ENCODE measurements at places on chromosomes 4 and X.

- DNase-seq = no peak
Observed at GRCh38 chr4:89645482-89645881, 191.5 kb downstream of the SNCA start.

GRCh38 chr4:26930964-26931363 is 70.3 kb downstream of the STIM2 start:
- no peak for DNase-seq

DNA sequence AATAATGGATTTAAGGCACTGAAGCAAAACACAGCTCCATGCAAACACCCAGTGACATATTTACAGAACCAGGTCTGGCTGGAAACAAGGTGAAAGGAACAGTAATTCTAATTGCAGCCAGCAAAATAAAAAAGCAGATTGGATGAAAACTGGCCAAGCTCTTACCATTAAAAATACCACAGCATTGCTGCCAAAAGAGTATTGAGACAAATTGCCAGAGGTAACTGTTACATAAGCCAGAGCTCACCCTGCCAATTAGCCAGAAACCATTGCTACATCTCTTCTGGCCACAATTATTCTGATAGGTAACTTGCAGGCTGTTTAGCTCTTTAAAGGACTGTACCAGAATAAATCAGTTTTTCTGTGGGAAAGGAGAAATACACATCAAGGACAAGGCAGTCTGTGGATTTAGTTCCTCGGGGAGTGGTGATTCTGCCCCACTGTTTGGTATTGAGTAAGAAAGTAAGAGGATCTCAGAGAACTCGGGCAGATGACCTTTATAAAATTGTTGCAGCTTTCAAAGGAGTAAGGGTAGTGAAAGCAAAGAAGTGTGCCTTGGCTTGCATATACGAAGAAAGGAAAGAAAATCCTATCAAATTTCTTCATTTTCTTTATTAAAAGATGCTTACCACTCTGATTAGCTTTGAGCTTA is 369.5 kb downstream of the PPP3CA start:
- DNase-seq = no peak

- DNase-seq = no peak
Observed at GRCh38 chr4:38278255-38278654, 318.1 kb downstream of the PTTG2 start.

DNA sequence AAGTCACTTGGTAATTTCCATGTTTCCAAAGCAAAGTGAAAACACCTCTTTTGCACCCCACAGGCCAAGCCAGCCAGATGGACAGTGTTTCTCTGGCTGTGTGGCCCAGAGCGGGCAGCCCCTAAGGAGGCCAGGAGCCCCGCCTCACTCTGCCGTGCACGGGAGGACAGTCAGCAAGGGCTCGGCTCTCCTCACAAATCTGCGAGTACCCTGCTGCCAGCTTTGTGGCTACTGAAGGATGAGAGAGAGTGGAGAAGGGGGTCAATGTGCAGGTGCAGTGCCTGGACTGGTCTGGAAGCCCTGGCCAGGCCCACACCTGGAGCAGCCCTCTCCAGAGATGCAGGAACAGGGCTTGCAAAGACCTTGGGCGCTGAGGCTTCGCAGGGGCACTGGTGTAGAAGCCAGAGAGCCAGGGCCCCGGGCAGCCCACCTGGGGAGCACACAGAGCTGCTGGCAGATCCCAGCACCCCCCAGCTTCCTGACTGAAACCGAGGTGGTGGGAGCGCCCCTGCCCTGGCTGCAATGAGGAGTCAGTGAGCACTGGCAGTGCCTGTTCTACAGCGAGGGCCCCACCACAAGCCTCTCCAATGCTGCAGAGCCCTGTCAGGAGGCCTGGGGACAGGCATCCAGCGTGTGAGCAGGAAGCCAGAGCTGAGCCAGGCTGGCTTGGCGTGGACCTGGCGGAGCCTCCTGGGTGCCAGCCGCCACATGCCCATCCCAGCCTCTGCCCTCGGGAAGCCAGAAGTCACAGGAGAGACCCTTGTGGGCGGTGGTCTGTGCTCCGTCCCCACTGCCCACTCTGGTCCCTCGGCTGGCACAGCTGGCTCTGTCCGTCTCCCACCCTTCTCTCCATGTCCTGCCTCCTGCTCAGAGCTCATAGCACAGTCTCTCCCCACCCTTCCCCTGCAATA is 3.9 kb downstream of the SPON2 start:
- no peak for DNase-seq

DNA sequence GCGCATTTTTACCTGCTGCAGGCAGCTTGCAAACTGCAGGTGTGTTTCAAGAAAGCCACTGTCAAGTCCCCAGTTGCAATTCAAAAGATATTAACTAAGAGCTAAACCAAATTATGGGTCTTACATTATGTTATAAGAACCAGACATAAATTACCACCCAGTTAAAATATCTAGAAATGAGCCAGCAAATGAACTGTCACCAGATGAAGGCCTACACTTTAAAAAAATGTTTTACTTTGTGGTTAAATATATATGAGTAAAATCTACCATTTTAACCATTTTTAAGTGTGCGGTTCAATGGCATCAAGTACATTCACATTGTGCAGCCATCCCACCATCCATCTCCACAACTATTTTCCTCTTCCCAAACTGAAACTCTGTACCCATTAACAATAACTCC is 32.0 kb upstream of the TMEM131L start:
- DNase-seq = no peak

DNA sequence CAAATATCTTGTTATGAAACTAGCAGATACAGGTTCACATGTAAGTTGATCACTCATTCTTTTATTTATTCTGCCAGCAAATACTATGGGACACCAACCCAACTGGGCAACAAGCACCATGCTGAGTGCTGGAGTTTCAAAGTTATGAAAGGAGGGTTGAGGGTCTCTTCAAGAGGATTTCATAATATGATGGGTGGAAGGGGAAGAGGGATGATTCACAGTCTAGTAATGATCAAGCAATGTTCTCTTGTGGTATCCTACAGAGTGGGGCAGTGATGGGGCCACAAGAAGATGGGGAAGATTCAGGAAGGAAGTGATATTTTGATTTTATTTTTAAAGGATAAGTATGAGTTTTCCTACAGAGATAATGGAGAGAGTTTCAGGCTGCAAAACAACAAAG is 46.2 kb upstream of the TXK start:
- no peak for DNase-seq

DNA sequence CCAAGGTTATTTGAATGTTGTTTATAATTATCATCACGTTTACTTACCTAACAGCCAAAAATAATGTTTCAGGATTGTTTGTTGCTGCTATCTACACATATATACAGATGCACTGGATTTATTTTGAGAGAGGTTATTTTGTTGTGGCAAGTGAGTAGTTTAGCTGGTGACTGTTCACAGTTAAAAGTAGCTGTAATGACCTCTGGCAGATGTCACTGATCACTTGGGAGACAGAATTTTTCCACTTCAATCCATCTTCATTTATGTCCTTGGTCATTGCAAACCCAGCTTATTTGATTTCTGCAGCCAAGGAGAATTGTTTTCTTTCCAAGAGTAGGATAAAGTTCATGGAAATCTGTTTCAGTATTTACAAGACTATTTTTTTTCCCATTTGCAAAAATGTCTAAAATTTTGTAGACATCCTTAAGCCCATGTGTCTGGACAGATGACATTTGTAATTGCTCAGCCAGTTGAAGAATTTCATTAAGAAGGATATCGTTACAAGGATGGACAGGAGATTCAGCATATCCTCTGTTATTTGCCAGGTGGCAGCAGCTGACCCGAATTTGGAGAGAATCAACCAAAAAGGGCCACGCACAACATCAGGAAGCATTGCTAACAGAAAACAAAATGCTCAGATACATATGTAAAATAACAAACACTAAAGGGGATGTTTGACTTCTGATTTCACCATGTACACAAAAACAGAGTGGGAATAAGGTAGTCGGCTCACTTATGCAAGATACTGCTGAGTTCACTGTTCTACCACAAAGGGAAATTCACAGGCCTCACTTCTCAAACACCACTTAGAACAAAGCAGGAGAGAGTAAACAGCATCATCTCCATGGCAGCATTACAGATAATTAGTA is 64.5 kb downstream of the GPRIN3 start:
- DNase-seq = no peak

DNA sequence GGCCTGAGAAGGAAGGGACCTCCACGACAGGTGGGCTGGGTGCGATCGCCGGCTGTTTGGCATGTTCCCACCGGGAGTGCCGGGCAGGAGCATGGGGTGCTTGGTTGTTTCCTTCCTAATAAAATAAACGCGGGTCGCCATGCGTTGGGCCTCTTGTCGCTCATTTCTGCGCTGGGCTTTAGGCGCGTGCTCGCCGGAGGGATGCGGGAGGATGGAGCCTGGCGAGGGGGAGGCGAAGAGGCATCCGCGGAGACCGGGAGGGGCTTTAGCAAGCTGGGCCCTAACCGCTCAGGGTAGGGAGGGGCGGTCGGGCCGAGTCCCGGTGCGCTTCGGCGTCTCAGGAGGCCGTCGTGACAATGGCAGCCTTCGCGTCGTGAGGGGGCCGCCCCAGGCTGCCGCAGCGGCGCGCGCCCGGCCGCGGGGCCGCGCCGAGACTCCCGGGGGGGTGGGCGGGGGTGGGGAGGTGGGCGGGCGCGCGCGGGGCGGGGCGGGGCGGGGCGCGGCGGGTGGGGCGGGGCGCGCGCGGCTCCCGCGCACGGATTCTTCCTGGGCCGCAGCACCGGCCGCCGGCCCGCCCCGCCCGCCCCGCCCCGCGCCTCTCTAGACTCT is 476 bp upstream of the GDI1 start:
- peak; percentile 64 for DNase-seq

DNA sequence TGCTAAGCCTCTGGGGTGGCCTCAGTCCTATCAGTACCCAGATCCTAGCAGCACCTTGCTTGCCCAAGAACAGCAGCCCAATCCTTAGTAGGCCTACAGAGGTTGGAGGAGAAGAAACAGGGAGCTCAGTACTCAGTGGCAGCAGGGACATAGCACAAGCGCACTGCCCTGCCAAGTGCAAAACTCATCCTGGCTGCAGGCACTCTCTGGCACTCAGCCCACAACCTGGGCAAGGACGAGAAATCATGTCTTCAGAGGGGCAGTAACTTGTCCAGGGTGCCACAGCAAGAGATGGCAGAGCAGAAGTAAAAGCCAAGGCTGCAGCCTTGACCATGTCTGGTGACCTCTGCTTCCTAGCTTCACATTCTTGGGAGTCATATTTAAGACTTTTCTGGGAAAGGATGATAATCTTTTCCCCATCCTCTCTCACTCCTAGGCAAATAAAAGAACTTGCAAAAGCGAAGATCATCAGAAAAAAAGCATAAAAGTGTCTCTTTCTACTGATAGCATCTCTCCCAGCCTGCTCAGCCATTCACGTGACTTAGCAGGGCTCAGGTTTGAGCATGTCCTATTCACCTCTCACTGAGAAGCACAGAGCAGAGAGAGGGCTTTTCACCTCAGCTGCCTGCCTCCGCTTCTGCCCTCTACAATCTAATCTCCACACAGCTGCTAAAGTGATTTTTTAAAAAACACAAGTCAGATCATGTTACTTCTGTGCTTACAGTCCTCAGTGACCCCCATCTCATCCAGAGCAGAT is 37.2 kb upstream of the MAGEA4 start:
- DNase-seq = no peak
